ENCODE measurements at places on chromosomes 4 and X.
A peak's percentile ranks its signal among the peaks of the same experiment; 100 is the strongest.

DNA sequence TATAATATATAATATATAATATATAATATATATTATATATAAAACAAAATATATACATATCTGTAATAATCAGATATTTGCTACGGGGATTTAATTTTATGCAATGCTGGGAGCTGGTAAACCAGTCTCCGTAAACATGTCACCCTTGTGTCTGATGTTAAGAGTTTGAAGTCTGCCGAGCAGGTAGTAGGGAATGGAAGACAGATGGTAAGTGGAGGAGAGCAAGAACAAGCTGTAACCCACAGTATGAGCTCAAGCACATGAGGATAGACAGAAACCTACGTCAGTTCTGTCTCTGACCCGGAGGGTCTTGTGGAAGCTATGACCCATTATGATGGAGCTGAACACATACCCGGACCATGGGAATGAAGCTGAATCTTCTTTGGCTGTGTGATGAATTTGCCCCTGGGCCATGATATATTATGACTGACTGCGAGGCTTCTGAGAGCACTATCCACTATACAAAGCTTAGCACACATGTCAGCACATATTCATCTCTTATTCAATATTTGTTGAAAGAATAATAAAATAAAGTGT lies 46.2 kb downstream of the TIGD2 start:
- no peak for DNase-seq

DNA sequence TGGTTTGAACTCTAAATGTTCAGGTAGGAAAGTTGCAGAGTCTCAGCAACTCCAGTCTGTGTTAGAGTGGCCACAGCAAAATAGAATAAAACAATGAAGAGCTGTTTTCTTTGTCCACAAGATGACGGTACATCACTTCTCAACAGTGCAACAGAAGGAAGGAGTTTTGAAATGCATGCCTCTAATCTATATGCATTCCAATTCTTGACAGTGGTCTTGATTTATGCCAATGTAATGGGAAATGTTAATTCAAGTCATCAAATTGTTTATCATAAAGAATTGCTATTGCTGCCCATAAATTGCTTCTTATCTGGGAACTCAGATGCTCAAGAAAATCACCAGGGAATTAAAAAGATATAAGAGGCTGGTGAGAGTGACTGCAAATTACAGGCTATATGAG lies 195.5 kb upstream of the PRPS2 start:
- DNase-seq, result no peak

- DNase-seq, result no peak
Measured at GRCh38 chr4:151673908-151674520, 86.8 kb downstream of the GATB start.

DNA sequence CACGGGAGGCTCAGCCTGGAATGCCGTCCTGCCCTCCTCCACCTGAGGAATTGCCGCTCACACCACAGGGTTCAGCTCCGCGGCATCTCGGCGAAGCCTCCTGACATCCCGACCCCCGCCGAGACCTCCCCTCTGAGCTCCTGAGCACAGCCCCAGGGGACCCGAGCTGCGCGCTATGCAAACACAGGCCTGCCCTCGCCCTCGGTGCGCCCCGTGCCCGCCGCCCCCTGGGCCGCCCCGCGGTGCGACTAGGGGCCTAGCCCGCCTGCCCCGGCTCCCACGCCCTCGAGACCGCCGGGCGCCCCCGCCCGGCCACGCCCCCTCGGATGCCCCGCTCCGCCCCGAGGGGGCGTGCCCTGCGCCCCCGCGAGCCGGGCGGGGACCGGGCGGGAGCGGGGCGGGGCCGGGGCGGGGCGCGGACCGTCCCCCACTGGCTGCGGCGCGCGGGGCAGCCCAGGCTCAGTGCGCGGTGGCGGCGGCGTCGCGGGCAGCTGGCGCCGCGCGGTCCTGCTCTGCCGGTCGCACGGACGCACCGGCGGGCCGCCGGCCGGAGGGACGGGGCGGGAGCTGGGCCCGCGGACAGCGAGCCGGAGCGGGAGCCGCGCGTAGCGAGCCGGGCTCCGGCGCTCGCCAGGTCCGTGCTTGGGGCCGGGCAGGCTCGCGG lies at the start of gene FGFR3:
Gene FGFR3 (plus strand): TSS at position 462 of the 664 bp plus-strand sequence. CDS start 642 bp downstream, outside the sequence.
- peak; percentile 88 for DNase-seq

DNA sequence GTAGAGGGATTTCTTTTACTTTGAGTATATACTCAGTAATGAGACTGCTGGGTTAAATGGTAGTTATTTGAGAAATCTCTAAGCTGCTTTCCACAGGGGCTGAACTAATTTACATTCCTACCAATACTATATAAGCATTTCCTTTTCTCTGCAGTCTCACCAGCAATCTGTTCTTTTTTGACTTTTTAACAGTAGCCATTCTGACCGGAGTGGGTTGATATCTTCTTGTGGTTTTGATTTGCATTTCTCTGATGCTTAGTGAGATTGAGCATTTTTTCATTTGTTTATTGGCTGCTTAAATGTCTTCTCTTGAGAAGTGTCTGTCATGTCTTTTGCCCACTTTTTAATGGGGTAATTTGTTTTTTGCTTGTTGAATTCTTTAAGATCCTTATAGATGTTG lies 43.3 kb downstream of the SPCS3 start:
- DNase-seq, result no peak

DNA sequence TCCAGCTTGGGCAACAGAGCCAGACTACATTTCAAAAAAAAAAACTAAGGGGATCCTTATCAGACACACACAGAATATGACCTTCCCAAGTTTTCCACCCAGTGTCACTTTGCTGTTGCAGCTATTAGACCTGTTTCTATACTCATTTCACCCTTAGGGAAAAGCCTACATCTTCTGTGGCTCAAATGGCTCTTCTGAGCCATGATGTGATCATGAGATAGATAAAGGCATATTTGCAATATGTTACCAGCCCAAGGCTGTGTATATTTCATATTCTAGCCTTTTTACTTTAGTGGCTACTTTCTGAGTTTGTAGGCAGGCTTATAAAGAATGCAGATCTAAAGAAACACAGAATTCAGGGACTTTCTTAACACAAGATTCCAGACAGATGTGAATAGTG lies 19.3 kb downstream of the RS1 start:
- DNase-seq, result no peak

DNA sequence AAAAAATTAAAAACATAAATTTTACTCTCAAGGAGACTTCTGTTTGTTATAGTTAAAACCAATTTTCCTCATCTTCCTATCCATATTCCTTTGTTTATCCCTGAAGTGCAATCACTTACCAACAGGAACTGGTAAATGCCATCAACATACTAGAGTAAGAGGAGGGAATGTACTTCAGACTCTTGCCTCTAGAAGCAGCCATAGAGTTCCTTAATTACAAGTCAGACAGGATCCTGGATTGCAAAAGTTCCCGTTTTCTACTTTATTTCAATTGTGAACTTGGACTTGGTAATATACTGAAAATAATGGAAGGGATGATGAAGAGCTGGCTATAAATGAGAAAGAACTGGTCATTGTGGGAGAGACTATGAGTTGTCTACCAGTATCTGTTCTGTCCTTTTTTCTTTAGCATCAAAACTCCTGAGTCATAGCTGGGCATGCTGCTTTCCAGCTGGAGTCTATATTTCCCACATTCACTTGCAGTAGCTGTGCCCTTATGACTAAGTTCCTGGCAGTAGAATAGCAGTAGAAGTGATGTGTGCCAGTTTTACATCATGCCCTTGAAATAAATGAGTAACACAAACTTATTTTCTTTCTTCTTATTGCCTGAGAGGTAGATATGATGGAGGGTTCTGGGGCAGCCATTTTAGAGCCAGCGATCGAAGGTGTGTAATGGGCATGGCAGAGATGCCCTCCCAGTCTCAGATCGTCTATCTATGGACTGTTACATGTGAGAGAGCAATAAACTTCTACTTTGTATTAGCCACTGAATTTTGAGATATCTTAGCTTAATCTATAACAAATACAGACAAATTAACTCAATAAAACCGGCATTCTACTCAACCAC lies 26.8 kb upstream of the SPARCL1 start:
- peak; percentile 41 for DNase-seq

GRCh38 chr4:143025081-143025704 lies 159.5 kb upstream of the USP38 start:
- DNase-seq, result peak; percentile 37

DNA sequence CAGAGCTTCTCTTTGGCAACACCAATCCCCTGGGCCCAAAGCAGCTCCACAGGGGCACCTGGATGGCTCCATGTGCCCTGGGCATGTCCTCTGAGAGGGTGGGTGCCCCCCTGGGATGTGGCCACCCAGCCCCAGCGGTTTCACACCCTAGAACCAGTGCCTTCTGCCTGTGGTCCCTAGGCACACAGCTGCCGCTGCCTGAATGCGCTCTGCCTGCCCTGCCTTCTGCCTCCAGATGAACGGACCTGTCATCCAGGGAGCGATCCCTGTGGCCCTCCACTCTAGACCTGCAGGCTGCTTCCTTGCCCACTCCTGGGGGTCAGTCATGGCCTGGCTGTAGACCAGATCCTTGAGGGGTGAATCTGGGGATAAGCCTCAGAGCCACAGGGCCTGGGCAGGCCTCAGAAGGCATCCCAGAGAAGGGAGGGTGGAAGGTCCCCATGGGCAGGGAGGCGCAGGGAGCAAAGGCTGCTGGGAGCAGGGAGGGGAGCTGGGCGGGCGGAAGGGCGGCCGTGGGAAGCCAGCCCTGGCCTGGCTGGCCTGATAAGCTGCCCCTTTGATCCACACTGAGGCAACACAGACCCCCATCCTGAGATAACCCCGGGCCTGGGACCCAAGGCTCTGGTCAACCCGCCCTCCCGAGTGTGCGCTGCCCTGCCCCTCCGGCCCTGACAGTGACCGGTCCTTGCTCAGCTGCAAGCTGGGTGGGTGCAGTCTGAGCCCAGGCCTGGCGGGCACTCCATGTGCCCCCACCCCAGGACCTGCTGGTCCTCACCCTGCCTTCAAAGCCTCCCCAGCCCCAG lies 8.1 kb upstream of the FGFR3 start:
- no peak for DNase-seq

GRCh38 chrX:106946464-106946863 lies 26.3 kb downstream of the CLDN2 start:
- no peak for DNase-seq

DNA sequence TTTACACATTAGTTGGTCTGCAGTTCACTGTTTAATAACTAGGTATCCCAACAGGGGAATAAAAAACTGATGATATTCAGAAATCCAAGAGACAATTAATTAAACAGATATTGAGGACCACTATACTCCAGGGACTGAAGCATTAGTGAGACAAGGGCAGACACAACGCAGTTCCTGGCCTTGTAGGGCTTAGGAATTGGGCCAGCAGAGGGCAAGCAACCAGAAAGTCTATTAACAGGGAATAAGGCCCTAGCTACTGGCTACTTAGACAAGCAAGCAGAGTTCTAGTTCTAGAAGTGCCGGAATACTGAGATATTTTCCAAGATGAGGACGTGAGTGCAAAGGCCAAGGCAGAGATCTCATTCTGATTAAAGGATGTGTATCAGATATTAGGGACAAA lies 58.6 kb upstream of the ADGRA3 start:
- DNase-seq, result no peak

DNA sequence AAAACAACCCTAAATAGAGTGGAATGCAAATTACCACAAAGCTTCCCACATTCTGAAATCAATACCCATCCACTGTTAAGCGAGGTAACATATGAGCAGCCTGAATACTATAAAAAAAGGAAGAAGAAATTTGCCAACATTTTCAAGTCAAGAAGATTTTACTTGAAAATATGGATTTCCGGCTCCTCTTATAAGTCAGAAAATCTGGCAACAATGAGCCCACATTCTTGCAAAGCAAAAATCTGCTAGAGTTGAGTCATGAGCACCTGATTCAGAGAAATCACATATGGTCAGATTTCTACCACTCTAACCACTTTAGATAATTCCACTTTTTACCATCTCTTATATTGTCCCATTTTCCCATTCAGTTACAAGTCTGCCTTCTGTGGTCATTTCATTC lies 395.7 kb downstream of the DTHD1 start:
- no peak for DNase-seq

DNA sequence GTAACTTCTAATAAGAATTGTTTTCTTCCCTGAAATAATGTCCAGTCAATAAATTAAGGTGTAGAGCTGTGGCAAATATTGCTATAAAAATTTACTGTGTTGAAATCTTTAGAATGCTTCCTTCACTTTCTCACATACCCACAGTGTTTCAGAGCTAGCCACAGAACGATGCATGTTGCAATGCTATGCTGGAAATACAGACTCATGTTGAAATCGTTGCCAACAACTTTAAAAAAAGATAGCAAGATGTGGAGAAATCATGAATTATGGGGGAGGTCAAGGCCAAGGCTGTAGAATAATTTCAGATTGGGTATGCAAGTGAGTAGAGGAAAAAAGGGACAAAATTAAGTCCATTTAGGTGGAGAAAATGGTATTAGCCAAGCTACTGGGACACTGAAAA lies 204.8 kb downstream of the VEGFC start:
- no peak for DNase-seq

DNA sequence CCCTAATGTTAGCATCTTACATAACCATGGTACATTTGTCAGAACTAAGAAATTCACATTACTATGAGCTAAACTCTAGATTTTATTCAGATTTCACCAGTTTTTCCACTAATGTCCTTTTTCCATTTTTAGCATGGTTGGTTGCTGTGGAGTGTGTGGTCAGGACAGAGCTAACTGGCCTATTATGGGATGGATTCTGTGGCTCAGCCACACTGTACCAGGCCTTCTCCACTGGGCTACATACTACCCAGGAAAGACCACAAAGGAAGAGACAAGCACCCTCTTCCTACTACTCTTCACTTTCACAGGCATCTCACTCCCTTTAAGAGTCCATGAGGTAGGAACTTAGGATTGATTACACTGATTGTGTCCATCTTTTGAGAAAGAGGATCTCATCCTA lies 67.4 kb downstream of the ZNF827 start:
- no peak for DNase-seq

GRCh38 chr4:109444182-109444844 lies 10.7 kb downstream of the SEC24B start:
- DNase-seq, result no peak

- DNase-seq, result no peak
Measured at GRCh38 chrX:1139185-1139500, 73.3 kb downstream of the CRLF2 start.

- no peak for DNase-seq
Measured at GRCh38 chrX:19695884-19696283, 180.6 kb upstream of the MAP3K15 start.

DNA sequence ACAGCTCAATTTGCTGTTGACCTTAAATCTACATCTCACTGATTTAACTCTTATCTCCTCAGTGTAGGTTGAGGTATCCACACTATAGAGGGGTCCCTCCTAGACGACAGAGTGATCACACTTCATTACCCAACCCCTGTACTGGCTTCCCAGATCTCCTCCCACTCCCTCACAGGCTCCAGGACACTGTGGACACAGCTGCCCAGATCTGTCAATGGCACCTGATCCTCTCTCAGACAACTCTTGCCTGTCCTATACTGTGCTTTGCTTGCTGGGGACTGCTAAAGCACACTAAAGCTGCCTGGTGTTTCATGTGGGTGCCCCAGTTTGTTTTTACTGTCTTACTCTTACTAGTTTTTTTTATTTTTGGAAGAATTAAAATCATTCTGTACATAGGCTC lies 27.9 kb downstream of the RAB40AL start:
- no peak for DNase-seq

GRCh38 chr4:99061048-99061700 lies 27.4 kb downstream of the ADH5 start:
- no peak for DNase-seq

GRCh38 chr4:136725286-136726081 lies 806.8 kb downstream of the PCDH18 start:
- no peak for DNase-seq

Data from urothelium cell line (cell line).